HepG2 (cell line): ENCODE measurements at places on chromosomes 13 and 19.

DNA sequence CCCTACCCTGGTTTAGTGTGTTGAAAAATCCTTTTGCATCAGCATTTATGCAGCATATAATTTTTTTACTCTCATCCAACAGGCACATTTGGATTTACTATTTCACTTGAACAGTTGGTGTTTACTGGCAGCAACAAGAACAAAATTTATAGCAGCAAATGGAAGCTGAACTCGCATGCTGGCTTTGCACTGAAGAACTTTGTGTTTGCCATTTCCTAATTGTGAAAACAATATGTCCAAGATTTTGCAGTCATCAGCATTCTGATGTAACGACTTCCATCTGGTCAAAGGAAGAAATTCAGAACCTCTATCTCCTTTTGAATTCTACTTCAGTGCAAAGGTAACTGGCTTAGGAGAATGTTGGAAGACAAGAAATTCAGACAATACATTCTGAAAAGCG, 131.0 kb downstream of the DLEU7 start:
- no peak for DNase-seq

- no peak for DNase-seq
These were observed 73.4 kb downstream of the RUBCNL start for GRCh38 chr13:46313432-46314257.

DNA sequence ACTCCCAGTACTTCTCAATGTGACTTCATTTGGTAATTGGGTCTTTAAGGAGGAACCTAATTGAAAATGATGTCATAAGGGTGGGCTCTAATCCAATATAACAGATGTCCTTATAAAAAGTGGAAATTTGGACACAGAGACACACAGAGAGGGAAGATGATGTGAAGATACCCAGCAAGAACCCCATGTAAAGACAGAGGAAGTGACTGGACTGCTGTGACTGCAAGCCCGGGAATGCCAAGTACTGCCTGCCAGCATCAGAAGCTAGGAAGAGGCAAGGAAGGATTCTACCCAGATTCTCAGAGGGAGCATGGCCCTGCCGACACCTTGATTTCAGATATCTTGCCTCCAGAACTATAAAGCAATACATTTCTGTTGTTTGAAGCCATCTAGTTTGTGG, 239.3 kb downstream of the KCTD12 start:
- DNase-seq: no peak

GRCh38 chr19:33905473-33905936, 108.8 kb downstream of the KCTD15 start:
- no peak for DNase-seq

DNA sequence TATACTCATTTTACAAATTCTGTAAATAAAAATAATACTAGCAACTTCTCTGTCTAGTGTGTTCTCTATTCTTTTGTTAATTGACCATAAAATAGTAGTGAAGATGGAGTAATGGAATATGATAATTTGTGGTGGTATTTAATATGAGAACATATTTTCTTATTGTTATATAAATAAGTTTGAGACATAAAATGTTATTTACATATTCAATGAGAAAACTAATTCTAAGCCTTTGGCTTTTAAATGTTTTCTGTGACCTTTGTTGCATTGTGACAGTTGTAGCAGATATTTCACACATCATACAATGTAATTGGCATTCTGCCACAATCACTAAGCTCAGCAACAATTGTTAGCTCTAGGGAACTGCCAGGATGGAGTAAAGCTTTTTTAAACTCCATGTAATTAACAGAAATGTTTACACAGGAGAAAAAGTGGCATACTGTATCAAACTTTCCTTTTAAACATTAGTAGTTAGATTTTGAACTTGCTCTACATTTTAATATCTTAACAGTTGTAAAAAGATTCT, 562.1 kb upstream of the PCDH9 start:
- no peak for DNase-seq

DNA sequence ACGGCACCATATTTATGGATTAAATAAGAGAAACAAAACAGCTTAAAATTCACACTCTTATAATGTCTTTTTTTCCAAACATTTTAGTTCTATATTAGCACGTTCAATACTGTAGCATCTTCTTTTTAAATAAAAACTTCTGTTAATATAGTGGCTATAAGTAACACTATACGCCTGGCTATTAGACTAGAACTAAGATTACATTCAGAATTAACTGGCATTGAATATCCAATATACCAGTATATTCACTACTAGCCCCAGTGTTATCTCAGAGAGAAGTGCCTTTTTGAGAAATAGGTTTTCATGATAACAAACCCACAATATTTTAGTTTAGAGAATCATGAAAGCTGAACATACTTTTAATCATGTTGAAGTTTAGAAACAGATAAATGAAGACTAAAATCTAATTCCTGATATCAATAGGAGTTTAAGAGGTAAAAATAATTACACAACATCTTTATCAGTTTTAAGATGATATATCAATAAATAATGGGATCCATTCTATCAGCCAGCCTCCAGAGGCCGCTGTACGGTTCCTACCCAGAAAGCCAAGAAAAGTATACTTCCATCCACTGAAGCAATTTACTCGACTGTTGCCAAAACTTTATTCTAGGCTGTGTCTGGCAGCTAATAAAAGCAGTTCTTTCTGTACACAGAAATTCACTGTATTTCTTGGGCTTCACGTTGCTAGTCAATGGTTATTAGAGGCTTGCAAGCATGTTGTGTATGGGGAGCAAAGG, 1113.4 kb upstream of the MIR17HG start:
- no peak for DNase-seq
